Stimulated activated CD4-positive, alpha-beta T cell treated with anti-CD3 and anti-CD28 coated beads, Interleukin-12 subunit alpha, Interleukin-12 subunit beta, amount 100 ng/mL, for 48 hours (primary cell): ENCODE measurements at places on chromosomes 6 and 20.

DNA sequence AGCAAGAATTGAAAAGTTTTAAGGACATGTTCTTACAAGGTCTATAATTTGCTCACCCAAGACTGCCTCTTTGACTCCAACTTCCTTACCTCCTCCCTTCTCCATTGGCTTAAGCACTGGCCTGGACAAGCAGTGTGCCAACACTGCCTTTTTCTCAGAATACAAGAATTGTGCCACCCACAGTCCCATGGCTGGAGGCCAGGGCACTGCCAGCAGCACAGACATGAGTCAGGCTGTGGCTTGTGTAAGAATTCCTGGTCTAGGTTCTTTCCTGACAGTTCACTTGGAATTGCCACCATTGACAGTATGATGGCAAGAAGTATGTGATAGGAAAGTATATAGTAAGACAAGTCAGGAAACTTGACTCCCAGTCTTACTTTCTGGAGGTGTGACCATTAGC lies 202.7 kb upstream of the MARCKS start:
- DNase-seq = no peak

GRCh38 chr20:25227317-25227831 lies 20.5 kb upstream of the PYGB start:
- DNase-seq = no peak

- no peak for DNase-seq
Measured at GRCh38 chr6:15472621-15473020, 190.2 kb downstream of the DTNBP1 start.

GRCh38 chr6:85669735-85670194 lies 27.1 kb upstream of the SYNCRIP start:
- DNase-seq = no peak

DNA sequence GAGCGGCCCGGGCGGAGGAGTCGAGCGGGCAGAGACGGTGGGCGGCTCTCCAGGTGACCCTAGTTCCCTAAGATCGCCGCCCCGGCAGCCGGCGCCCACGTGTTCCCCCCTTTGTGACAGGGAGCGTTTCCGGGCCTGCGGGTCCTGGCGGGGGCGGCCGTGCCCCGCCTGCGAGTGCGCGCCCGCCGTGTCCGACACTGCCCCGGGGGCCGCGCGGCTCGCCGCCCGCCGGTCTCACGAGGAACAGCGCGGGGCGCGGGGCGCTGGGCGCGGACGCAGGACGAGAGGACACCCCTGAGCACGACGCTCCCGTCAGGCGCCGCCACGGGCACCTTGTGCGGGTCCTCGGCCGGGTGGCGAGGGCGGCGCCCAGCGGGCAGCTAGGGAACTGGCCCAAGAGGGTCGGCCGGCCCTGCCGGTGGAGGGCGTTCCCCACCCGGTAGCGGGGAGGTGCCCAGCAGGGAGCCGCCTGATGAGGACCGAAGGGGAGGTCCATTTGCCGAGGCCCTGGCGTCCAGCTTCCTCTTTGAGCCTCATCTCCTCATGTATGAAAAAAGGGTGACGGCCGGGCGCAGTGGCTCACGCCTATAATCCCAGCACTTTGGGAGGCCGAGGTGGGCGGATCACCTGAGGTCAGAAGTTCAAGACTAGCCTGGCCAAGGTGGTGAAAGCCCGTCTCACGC lies at the start of gene VARS1:
TSS of gene VARS1 (minus strand) at position 137 of the 683 bp plus-strand sequence. CDS start 535 bp downstream, outside the sequence.
- peak; percentile 72 for DNase-seq

GRCh38 chr6:20013066-20013861 lies 176.1 kb downstream of the ID4 start:
- DNase-seq = no peak

- DNase-seq = no peak
Measured at GRCh38 chr6:65570340-65570739, 136.7 kb downstream of the EYS start.

DNA sequence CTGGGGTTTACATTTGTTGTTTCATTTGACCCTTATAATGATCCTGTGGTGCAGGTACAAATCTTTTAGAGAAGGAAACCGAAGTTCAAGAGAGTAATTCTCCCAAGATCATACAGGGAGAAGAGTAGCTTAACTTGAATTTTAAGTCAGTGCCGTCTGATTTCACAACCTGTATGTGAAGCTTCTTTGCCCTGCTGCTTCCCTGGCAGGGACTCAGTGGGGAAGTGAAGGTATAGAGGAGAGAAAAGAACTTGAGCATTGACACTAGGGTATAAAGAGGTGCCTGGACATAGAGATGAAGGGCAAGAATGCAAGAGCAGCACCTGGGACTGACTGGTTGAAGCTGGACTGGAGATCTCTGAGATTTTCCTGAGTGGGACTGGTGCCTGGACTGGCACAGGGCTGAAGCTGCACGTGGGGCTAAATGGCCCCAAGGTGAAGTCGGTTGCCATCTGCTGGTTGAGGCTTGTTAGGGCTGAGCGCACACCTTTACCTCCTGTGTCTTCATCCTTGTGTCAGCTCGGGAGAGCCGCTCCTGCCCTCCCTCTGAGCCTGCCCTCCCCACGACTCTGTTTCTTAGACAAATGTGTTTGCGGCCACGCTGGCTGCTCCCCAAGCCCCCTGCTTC lies 41.8 kb downstream of the FARS2 start:
- peak; percentile 30 for DNase-seq

GRCh38 chr20:2298116-2298515 lies 2.3 kb downstream of the TGM3 start:
- DNase-seq = no peak

DNA sequence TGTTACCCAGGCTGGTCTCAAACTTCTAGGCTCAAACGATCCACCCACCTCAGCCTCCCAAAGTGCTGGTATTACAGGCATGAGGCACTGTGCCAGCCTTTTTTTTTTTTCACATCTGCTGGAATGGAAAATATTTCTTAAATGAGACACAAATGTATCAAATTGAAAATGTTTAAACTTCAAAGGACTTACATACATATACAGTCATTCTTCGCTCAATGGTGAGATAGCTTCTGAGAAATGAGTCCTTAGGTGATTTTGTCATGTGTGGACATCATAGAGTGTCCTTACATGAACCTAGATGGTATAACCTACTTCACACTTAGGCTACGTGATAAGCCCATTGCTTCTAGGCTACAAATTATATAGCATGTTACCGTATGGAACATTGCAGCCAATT lies 43.1 kb downstream of the MICA start:
- no peak for DNase-seq

- no peak for DNase-seq
Measured at GRCh38 chr6:164098857-164099267, 684.3 kb downstream of the QKI start.

GRCh38 chr20:23877524-23877923 lies 2.0 kb downstream of the CST5 start:
- no peak for DNase-seq

GRCh38 chr6:31158863-31159855 lies 770 bp downstream of the TCF19 start:
- peak; percentile 18 for DNase-seq

- DNase-seq = no peak
Measured at GRCh38 chr20:17679941-17680835, 1.9 kb downstream of the RRBP1 start.

GRCh38 chr6:25458485-25458884 lies 179.3 kb downstream of the CARMIL1 start:
- DNase-seq = no peak

- DNase-seq = no peak
Measured at GRCh38 chr6:45812922-45813321, 202.7 kb downstream of the CLIC5 start.

DNA sequence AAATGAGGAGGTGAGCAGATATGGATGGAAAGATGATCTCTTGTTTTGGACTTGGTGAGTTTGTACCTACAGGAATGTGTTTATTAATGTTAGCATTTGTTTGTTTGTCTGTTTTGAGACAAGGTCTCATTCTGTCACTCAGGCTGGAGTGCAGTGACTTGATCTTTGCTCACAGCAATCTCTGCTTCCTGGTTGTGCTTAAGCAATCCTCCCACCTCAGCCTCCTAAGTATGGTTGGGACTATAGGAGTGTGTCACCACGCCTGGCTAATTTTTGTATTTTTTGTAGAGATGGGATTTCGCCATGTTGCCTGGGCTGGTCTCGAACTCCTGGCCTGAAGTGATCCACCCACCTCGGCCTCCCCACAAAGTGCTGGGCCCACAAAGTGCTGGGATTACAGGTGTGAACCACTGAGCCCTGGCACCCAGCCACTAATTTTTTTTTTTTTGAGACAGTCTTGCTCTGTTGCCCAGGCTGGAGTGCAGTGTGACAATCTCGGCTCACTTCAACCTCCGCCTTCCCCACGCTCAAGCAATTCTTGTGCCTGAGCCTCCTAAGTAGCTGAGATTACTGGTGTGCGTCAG lies 7.1 kb downstream of the CASP8AP2 start:
- DNase-seq = no peak

DNA sequence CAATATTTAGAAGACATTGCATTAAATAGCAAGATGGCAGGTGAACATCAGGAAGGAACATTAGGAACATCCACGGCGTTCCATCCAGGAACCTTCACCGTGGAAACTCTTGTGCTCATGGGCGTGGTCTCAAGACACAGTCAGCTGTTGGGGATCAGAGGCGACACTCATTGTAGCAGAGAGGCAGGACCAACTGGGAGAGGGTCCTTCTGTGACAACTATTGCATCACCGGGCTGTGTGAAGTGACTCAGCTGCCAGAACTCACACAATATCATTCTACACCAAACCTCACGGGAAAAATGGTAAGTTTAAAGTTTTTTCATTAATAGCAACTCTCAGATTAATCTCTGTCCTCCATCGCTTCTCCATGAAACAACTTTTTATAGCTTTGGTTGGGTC lies 334.8 kb upstream of the SULF2 start:
- DNase-seq = no peak

GRCh38 chr6:41638002-41638934 lies at the start of gene MDFI:
MDFI (plus strand) TSS chr6:41638468; CDS start chr6:41638750, 282 bp downstream.
- DNase-seq = no peak

GRCh38 chr6:13923527-13924145 lies 1.1 kb upstream of the RNF182 start:
- no peak for DNase-seq

DNA sequence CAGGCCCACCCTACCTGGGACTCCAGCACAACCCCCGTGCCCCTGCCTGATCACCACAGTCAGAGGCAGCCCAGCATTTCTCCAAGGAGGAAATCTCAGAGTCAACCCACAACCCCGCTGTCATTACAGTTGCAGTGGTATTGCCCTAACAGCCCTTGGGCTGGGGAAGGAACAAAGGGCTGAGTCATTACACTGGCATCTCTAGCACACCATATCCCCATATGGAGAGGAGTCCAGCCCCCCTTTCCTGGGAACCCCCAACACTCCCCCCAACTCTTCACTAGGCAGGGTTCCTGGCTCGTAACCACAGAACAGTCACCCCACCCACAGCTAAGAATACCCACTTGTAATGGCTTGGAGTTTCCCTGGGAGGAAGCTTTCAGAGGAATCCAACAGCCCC lies 149.4 kb upstream of the OGFRL1 start:
- no peak for DNase-seq

DNA sequence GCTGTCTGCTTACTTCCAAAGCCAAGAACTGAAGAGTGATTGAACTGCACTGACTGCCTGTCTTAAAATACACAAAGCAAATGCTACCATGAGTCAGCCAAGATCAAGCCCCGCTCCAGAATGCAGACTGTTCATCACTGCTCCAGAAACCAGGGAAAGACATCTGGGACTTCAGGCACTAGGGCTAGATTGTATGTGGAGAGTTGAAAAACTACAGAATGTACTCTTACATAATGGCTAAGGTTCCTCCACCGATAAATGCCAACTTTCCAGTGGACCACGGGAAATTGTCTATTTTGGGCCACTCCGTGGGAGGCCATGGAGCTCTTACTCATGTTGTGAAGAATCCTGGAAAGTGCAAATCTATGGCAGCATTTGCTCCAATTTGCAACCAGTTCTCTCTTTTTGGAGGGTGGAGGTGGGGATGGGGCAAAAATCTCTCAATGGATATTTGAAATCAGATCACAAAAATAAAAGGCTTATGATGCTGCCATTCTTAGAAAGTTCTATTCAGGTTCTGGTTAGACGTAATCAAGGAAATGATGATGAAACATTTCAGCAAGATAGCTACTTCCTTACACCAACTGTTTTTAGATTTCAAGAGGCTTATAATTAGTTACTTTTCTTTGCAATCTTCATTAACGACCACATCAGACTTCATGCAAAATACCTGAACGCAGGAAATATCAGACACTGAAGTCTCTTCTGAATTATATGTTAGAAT lies 11.8 kb upstream of the CAP2 start:
- DNase-seq = no peak

- DNase-seq = no peak
Measured at GRCh38 chr20:50056408-50056926, 56.5 kb downstream of the UBE2V1 start.

DNA sequence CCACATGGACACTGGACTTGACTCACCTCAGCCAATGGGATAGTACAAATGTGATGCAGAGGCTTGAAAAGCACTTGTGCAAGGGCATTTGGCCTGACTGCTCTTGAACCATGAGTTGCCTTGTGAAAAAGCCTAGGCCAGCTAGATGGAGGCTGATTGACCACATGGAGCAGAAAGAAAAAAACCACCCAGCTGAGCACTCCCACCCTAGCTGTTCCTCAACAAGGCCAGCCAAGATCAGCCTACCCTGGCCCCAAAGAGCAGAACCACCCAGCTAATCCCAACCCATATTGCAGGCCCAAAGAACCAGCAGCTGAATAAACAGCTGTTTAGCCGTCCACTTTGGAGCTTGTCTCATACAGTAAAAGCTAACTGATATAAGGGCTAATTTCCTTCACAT lies 36.7 kb downstream of the PXDC1 start:
- DNase-seq = no peak

GRCh38 chr20:38317422-38317821 lies 13.5 kb downstream of the BPI start:
- DNase-seq = no peak

DNA sequence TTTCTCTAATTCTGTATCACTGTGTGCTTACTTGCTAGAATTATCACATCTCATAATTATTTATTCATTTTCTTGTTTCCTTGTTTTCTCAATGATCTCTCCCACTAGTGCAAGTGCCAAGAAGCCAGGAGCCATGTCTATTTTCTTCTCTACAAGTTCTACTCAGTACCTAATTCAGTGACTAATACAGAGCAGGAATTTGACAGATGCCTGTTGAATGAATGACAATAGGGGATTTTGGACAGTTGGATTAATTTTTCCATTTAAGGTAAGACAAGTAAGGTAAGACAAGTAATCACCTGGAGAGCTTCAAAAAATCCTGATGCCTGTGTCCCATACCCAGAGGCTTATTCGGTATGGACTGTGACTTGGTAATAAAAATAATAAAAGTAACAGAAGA lies 81.0 kb downstream of the EDN1 start:
- DNase-seq = no peak

- peak; percentile 23 for DNase-seq
Measured at GRCh38 chr6:72622094-72622940, 453 bp downstream of the KCNQ5 start.

- DNase-seq = no peak
Measured at GRCh38 chr20:55583036-55583435, 422.3 kb downstream of the CBLN4 start.

DNA sequence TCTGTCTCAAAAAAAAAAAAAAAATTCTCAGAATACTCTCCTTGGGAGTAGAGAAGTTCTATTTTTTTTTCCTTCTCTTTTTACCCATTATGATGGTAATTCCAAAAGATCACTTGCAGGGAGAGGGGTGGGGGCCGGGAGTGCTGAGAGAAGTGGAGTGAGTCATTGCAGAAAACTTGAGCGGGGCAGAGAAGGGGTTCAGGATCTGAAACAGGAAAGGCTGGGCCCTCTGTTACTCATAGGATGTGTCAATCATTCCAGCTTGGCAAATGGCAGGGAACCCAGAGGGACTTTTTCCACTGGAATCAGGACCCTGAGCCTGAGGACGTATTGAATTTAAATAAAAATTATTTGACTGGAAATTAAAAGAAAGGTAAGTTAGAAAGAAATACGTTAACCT lies 111.4 kb upstream of the ARMC2 start:
- DNase-seq = no peak
